ENCODE measurements at places on chromosomes 12 and 14.

- DNase-seq = no peak
Observed at GRCh38 chr14:31286456-31287293, 79.1 kb upstream of the HECTD1 start.

GRCh38 chr14:93114068-93114710 is 1.5 kb downstream of the ITPK1 start:
- DNase-seq = no peak

GRCh38 chr12:116852303-116852702 is 28.9 kb downstream of the HRK start:
- no peak for DNase-seq

- no peak for DNase-seq
Observed at GRCh38 chr12:103829092-103829491, 11.9 kb downstream of the NT5DC3 start.

DNA sequence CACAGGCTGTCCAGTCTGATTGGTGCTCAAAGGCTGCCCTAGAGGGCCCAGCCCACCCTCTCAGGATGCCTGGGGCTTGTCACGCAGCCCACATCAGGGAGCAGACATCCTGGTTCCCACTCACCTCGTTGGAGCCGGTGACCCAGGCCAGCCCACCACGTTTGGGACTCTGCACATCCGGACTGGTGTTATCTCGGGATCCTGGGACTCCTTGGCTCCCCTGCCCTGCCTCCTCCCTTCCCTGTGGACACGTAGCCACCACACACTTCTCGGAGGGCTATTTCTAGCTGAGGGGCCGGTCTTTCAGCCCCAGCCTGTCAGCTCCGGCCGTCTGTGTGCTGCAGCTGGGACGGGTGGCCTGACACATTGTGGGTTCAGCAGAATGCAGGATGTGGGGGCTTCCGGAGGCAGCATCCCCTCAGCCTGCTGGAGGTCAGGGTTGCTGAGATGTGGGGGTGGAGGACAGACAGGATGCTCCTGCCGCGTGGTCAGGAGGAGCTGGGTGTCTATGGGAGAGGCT is 12.8 kb upstream of the FGF23 start:
- DNase-seq = no peak

DNA sequence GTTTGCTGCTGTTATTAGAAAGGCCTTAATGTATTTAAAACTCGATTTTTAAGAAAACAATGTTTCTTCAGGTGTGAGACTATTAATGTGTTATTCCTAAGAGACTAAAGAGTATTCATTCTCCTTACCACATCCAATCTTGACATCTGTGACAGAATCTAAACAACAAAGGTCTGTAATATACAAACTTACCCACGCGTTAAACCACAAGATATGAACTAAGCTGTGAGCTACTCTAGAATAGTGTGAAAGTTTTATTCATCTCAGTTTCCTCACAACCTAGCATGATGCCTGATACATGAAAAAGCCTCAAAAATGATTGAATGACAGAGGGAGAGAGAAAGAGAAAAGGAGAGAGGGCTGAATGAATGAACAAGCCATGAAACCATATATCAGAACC is 117.3 kb upstream of the COCH start:
- DNase-seq = no peak

- no peak for DNase-seq
Observed at GRCh38 chr14:75757644-75758402, 96.8 kb downstream of the TTLL5 start.
